Skin of body (tissue), 3 donors: ENCODE measurements at places on chromosomes 5 and 9.
A peak's percentile ranks its signal among the peaks of the same experiment; 100 is the strongest.

DNA sequence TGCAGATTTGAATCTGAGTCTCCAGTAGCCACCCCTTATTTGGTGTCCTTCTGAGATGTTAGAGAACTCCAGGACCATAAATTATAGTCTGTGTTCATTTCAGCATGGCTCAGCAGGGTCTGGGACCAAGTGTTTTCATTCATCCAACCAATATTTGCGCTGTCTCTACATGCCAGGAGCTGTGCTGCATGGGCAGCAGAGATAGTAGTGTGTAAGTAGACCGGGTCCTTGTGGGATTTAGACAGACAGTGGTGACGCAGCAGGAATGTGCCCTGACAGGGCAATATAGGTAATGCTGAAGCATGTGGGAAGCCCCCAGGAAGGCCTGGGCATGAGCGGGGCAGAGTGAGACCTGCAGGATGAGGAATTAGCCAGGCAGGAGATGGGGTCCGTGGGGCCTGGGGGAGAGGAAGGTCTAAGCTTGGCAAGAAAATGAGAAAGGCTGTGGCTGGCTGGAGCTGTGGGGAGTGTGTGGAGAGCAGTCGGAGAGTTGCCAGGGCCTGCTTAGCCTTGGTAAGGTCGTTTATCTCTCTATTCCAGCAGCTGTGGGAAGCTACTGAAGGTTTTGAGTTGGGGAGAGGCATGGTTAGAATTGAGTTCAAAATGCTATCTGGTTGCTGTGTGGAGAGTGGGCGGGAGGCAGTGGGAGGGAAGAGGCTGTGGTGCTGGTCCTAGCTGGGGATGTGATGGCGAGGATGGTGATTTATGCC lies 16.8 kb downstream of the STXBP1 start:
- DNase-seq, result no peak

DNA sequence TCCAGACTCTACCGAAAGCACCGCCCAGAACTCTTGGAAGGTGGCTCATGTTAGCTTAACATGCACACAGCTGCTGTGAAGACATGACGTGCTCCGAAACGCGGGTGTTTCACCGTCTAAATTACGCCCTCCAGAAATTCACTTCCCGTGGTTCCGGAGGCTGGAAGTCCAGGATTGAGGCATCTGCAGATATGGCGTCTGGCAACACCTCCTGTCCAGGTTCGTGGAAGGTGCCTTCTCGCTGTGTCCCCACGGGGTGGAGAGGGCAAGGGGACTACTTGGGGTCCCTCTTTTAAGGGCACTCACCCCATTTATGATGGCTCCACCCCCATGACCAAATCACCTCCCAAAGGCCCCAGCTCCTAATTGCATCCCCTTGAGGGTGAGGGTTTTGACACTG lies 348.0 kb upstream of the IRX2 start:
- no peak for DNase-seq

DNA sequence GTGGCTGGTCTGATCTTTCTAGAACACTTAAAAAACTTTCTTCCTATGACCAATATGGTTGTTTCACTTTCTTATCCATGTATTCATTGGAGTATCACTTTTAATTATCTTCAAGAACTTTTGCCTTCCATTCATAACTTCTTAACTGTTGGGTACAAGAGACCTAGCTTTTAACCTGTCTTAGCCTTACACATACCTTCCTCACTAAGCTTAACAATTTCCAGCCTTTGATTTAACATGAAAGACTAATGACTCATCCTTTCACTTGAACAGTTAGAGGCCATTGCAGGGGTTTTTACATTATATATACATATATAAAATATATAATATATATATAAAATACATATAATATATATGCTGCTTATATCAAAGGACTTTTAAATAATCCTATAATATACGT lies 57.9 kb downstream of the ABHD17B start:
- DNase-seq, result no peak

GRCh38 chr5:96562614-96563013 lies 99.6 kb upstream of the CAST start:
- DNase-seq, result no peak

- DNase-seq, result no peak
Observed at GRCh38 chr5:78835176-78835575, 149.9 kb downstream of the ARSB start.

GRCh38 chr9:99475401-99476065 lies 253.5 kb downstream of the SEC61B start:
- DNase-seq, result no peak

DNA sequence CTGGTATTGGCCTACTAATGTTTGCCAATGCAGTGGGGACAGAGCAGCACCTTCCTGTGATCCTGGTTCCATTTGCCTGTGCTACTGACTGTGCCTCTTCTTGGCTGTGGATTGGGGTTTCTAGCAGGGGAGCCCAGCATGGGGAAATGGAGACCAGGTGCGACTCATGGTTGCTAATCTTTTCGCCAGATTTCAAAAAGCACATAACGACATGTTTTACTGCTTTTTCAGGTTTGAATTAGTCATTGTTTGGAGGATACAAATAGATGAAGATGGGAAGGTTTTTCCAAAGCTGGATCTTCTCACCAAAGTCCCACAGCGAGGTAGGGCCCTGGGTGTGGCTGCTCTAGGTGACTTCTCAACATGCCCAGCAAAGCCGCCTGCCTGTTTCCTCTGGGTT lies 57.6 kb downstream of the IPPK start:
- no peak for DNase-seq

DNA sequence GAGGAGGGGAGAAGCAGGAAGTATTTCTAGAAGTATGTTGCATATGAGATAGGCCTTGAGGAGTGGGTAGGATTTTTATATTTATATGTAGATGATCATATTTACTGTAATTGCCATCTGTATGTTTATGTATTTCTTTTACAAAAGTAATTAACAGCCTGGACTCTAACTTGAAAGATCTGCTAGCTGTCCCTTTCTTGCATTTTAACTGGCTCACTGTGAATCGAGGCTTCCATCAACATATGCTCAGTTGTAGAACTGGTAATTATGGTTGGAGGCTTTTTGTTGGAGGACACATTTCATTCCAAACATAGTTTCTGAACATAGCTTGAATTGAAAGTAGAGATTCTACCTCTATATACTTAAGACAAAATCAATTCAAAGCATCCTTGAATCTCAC lies 23.4 kb downstream of the ABLIM3 start:
- DNase-seq, result no peak

DNA sequence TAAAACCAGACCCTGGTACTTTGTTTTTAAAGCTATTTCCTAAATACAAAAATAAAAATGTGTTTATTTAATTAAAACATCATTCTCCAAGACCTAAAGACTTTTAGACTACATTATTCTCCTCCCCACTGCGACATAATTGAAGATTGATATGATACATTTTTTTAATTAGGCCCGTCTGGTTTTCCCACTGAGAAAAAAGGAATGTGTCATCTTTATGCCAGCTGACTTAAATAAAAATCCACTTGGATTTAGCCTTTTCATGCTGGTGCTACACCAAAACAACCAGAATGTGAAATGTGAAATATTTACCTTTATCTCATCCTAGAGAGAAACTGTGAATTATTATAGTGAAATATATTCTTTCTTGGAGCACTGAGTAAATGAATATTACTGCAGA lies 155.5 kb upstream of the PPP1R2B start:
- DNase-seq, result peak; percentile 31

- DNase-seq, result peak; percentile 87
Observed at GRCh38 chr5:142499591-142500226, 174.9 kb upstream of the SPRY4 start.

DNA sequence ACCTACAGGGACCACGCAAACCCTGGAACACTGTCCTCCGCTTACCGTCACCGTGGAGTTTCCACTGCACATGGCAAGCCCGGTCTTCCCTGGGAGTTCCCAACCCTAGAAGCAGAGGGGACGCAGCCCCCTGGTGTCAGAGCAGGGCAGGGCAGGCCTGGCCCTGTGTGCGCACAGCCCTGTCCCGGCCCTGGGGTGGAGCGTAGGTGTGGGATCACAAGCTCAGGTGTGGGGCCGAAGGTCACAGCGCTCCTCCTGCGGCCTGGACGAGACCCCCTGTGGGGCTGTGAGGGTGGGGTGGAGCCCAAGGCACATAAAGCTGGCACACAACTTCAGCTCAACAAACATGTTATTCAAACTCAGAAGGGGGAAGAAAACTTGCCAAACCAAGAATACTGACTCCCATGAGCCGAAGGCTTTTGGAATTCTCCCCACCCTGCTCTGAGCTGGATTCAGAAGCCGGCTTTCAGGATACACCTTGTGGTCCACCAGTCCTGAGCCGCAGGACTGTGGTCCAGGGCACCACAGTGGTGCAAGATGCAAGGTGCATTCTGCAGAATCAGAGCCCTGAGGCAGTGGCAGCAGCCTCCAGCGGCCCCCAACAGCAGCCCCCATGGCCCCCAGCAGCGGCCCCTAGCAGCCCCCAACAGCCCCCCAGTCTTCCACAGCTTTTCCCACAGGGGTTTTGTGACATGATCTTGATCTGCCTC lies 11.8 kb upstream of the EXOC3 start:
- DNase-seq, result peak; percentile 57

- no peak for DNase-seq
Observed at GRCh38 chr5:89232139-89232603, 349.2 kb upstream of the MEF2C start.

- DNase-seq, result no peak
Observed at GRCh38 chr9:99783799-99784198, 37.9 kb upstream of the NR4A3 start.

- no peak for DNase-seq
Observed at GRCh38 chr5:34847056-34847455, 8.1 kb downstream of the TTC23L start.

- DNase-seq, result no peak
Observed at GRCh38 chr5:39532511-39532910, 107.7 kb upstream of the DAB2 start.

DNA sequence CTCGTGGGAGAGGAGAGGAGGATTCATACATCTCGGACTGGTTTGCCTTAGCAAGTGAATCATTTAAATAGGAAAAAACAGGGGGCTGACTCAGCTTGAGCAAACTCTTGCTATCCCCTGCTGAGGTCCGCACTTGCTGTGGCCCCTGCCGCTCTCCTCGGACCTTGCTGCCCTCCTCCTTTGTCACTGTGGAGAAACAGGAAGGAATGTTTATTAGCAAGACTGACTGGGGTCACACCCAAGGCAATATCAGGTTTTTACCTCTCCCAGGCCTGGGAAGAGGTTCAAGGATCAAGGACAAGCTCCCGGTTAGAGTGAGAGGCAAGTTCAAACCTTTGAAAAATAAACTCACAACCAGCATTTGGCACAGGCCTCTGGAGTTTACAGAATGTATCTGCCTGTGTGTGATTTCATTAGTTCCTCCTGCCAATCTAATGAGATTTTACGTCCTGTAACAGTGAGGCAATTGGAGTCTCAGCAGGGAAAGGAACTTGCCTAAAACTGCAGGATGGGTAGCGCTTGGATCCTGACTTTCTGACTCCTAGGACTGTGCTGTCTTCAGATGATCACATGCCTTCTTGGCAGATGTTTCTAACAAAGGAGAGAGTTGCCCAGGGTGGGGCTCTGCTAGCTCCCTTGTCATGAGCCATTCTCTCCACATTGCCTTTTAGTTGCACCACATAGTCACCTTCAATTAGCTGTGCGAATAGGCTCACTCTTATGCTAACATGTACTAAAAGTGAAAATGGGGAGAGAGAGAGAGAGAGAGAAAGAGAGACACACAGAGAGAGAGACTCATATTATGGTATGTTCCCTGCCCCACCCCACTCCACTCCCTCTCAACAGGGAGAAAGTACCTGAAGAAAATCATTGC lies 108.6 kb upstream of the CDKN2B start:
- no peak for DNase-seq

DNA sequence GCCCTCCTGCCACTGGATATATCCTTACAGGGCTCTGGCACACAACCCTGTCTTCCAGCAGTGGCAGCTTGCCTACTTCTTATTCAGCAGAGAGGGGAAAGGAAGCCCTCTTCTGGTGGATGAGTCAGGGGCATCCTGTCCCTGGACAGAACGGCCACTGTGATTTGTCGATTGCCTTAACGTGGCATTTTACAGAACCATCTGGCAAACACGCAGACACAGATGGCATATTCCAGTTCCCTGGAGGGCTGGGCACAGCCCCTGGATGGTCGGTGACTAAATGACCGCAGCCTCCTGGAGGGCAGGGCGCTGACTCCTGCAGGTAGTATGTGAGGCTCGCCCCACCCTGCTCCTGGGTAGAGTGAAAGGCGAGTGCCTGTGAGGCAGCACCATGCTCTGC lies 62.1 kb downstream of the DCP2 start:
- no peak for DNase-seq

- no peak for DNase-seq
Observed at GRCh38 chr9:126125177-126125576, 201.5 kb upstream of the MVB12B start.

DNA sequence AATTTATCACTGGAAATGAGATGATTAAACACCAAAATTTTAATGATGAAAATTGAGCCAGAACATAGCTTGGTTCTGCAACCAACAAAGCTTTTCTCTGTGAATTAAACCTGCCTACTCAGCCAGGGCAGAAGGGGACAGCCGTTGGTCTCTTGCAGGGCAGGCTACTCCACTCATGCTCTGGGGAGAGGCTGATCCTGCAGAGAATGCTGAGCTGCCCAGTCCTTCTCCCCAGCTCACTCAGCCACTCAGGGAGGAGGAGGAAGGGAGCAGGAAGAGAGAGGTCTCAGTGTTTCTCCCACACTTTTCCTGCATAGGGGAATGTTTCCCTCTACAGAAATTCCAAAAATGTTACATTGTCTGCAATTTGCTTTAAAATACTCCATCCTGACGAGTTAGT lies 40.4 kb upstream of the HMHB1 start:
- no peak for DNase-seq

DNA sequence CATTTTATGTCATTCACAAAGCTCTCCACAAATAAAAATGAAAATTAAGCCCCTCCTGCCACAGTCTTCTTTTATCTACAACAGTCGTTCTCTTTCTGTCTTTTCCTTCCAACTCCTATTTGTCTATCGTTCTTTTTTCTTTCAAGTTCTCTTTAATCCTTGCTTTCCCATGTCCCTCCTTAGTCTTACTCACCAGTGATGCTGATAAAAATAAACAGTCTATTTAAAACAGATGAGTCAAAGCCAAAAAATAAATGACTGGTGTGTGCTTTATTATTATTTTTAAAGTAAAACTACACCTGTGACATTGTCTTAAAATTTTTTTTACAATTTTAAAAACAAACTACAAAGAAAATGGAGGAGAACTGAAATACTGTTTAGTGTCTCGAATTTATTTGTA lies 137.1 kb upstream of the TMEM161B start:
- no peak for DNase-seq

DNA sequence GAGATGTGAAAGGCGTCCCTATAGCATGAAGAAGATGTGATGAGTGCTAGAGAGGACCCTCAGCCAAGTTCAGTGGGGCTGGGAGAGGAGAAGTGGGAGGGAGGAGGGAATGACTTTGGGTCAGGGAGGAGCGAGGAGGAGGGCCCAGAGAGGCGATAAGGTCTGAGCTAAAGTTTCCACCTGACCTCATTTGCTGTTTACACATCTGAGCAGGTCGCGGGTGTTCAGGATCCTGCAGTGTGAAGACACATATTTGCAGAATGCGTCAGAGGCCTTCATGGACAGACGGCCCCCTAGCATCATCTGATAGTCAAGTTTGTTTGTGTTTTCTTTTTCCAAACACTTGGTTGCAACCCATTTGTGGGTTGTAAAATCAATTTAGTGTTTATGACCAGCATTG lies 18.9 kb upstream of the IGFBPL1 start:
- no peak for DNase-seq

GRCh38 chr5:138240650-138241385 lies 27.7 kb upstream of the CDC23 start:
- DNase-seq, result no peak

GRCh38 chr5:53331463-53331862 lies 149.0 kb upstream of the FST start:
- DNase-seq, result no peak
